ENCODE measurements at places on chromosomes 7 and 10. TPM values are rescaled to one million over a fixed set of nuclear protein-coding genes. Genes with fewer than 3 reads are reported as not detected.

- no peak for DNase-seq
Measured at GRCh38 chr7:151076863-151077704, 3.5 kb downstream of the FASTK start.

GRCh38 chr10:62694537-62695126 lies 109.9 kb upstream of the ADO start:
- no peak for DNase-seq

Gene KLF6
- 2.9 TPM for total RNA-seq

Gene VSTM4
- total RNA-seq, result 0.29 TPM
